8988T (cell line): ENCODE measurements at places on chromosomes 3 and 15.
A peak's percentile ranks its signal among the peaks of the same experiment; 100 is the strongest.

DNA sequence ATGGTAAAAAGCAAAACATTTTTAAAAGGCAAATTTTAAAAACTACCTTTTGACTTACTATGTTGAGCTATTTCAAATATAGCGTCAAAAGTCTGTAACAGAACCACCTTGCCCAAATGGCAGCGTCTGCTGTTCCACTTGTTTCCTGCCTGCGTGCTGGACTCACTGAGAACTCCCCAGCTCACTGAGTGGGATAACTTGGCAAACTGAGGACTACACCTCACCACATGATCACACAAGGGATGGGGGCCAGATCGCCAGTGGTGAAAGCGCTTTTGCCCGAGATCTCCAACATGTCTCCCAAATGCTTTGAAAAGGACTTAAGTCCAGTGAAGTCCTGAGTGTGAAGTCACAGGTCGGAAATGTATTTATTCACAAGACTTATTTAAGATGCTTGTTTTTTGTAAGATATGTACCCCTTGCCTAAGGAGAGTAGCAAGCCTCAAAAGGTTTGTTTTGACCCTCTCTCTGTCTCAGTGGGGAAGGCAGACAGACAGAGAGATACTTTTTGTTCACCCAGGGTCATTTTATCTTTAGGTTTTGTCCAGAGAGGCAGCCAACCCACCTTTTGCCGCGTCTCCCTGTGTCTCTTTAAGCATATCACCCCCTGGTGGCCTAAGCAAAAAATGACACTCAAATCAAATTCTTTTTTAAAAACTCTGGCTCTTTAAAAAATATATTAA, 192.6 kb downstream of the PDZRN3 start:
- peak; percentile 39 for DNase-seq

DNA sequence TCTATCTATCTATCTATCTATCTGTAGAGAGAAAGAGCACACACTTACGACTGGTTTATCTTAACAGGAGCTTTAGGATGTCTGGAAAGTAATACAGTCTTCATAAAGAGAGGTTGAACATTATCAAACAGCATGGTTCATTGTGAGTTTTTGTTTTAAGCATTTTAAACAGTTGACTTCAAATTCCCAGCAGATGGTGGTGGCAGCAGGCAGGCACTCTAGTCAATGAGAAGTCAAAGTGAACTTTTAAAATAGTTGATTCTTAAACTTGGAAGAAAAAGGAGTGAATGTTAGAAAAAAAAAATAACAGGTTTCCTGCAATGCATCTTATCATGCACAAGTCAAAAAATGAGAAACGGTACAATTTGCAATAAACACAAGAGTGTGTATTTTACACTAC, 432.7 kb downstream of the IL5RA start:
- no peak for DNase-seq

GRCh38 chr3:99625237-99625622, 13.2 kb upstream of the COL8A1 start:
- no peak for DNase-seq

GRCh38 chr3:33229947-33230346, 11.3 kb upstream of the SUSD5 start:
- DNase-seq: no peak

- DNase-seq: no peak
Observed at GRCh38 chr3:104885214-104885814, 481.4 kb upstream of the ALCAM start.
